Esophagus muscularis mucosa (tissue), 4 donors: ENCODE measurements at places on chromosomes 13 and 19. TPM values are rescaled to one million over a fixed set of nuclear protein-coding genes. Genes with fewer than 3 reads are reported as not detected.

- H3K27ac ChIP-seq, result no peak overlapping the region
- H3K4me1 ChIP-seq, result no peaks in the 10 kb centered on the region
- no peak overlapping the region for H3K4me3 ChIP-seq
- no peaks in the 10 kb centered on the region for H3K36me3 ChIP-seq
- no peak for DNase-seq
Measured at GRCh38 chr19:41694831-41695635, 7.0 kb upstream of the CEACAM7 start.

GRCh38 chr13:30006246-30006645, 155.8 kb upstream of the UBL3 start:
- no peaks in the 10 kb centered on the region for H3K27me3 ChIP-seq
- H3K4me3 ChIP-seq, result no peak overlapping the region
- no peak overlapping the region for H3K27ac ChIP-seq

DNA sequence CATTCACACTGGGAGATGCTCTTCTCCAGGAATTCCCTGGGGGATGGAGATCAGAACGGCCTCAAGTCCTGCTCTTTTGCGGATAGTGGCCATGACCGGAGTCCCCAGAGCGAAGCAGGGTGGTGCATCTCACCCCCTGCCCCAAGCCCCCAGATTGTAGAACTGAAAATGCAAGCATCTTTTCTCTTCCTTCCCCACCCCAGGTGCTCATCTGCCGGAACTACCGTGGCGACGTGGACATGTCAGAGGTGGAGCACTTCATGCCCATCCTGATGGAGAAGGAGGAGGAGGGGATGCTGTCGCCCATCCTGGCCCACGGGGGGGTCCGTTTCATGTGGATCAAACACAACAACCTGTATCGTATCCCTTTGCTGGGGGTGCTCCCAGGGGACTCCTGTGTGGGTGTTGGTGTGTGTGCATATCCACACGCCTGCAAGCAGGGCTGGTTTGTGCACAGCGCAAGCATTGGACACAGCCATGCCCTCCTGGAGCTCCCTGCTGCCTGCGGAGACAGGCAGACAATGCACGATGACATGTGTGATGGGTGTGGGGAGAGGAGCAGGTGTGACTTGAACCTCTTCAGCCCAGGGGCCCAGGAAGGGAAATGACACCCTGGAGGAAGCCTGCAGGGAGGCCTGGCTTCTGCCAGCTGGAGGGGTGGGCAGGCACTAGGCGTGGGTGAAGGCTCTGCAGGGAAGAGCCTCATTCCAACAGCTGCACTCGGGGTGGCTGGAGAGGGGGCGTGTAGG, 5.7 kb downstream of the AP1M1 start:
- peaks cover 47% of the 10 kb centered on the region for H3K4me1 ChIP-seq
- peaks cover 50% of the 10 kb centered on the region for H3K36me3 ChIP-seq
- no peaks in the 10 kb centered on the region for H3K27me3 ChIP-seq
- H3K27ac ChIP-seq, result no peak overlapping the region
- DNase-seq, result no peak

FLT1 gene
- total RNA-seq, result 12.5 TPM
